ENCODE measurements at places on chromosomes 2 and 18. TPM values are rescaled to one million over a fixed set of nuclear protein-coding genes. Genes with fewer than 3 reads are reported as not detected.

Gene GCG
- not detected for total RNA-seq

Gene IL36RN
- not detected for total RNA-seq

Gene POMC
- total RNA-seq = 6.3 TPM

Gene GPR155
- 0.74 TPM for total RNA-seq

Gene HOXD1
- 3.7 TPM for total RNA-seq

Gene ZNF521
- total RNA-seq = 18.1 TPM

Gene DES
- not detected for total RNA-seq

Gene OR6B2
- total RNA-seq = not detected

Gene NMUR1
- not detected for total RNA-seq

Gene KIF5C
- total RNA-seq = 0.25 TPM

Gene IL37
- not detected for total RNA-seq

Gene ATL2
- total RNA-seq = 25.9 TPM

Gene UGT1A10
- total RNA-seq = not detected

Gene ITGB6
- not detected for total RNA-seq

Gene MOB4
- 27.9 TPM for total RNA-seq

Gene KLHL29
- total RNA-seq = 3.1 TPM

Gene CAPN14
- total RNA-seq = not detected
